ENCODE measurements at places on chromosomes 11 and 22.

DNA sequence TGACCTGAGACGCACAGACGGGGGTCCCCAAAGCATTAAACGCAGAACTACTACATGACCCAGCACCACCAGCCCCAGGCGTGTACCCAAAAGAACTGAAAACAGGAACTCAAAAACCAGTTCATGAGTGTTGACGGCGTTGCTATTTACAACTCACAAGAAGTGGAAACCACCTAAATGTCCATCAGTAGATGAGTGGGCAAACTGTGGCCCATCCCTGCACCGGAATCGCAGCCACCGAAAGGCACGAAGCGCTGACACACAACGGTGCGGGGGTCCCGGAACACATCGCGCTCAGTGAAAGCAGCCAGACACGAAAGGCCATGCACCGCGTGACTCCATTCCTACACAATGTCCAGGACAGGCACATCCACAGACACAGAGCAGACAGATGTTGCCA is 79.2 kb downstream of the TRMU start:
- DNase-seq = no peak
- peaks cover 4% of the 10 kb centered on the region for H3K4me1 ChIP-seq
- H3K36me3 ChIP-seq = no peaks in the 10 kb centered on the region
- no peak overlapping the region for H3K27ac ChIP-seq
- H3K27me3 ChIP-seq = no peaks in the 10 kb centered on the region

- H3K4me3 ChIP-seq = no peak overlapping the region
- H3K27ac ChIP-seq = no peak overlapping the region
- no peaks in the 10 kb centered on the region for H3K36me3 ChIP-seq
These were observed 41.2 kb upstream of the ARL14EP start for GRCh38 chr11:30281476-30282288.

- no peaks in the 10 kb centered on the region for H3K4me1 ChIP-seq
- H3K4me3 ChIP-seq = no peak overlapping the region
- H3K27ac ChIP-seq = no peak overlapping the region
- H3K27me3 ChIP-seq = no peaks in the 10 kb centered on the region
These were observed 9.1 kb downstream of the DRD4 start for GRCh38 chr11:646214-646613.

GRCh38 chr11:36713715-36714114 is 115.7 kb upstream of the RAG2 start:
- H3K27ac ChIP-seq = no peak overlapping the region
- no peaks in the 10 kb centered on the region for H3K36me3 ChIP-seq
- no peak for DNase-seq
- no peak overlapping the region for H3K4me3 ChIP-seq
- H3K4me1 ChIP-seq = no peaks in the 10 kb centered on the region
- no peaks in the 10 kb centered on the region for H3K27me3 ChIP-seq

DNA sequence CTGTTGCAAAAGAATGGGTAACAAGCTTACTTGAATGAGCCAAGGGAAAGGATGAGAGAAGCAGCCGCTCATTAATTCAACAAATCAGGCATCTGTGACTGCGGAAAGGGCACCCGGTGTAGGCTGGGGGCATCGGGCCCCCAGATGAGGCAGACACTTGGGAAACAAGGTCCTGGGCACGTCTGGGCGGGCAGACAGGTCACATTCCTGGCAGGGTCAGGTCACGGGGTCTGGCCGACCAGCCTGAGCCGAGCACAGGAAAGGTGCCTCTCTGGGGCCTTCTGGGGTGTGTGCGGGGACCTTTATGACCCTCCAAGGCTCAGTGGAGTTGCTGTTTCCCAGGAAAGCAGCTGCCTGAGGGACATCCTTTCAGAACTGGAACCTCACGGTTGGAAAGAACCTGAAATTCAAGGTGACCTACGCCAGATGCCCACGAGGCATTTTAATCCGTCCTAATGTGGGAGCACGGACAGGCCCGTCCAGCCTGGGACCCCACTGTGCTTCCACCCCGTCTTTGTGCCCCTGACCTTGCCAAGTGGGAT is 57.1 kb downstream of the ST14 start:
- no peaks in the 10 kb centered on the region for H3K36me3 ChIP-seq
- H3K4me1 ChIP-seq = no peaks in the 10 kb centered on the region
- no peak overlapping the region for H3K4me3 ChIP-seq
- DNase-seq = no peak

DNA sequence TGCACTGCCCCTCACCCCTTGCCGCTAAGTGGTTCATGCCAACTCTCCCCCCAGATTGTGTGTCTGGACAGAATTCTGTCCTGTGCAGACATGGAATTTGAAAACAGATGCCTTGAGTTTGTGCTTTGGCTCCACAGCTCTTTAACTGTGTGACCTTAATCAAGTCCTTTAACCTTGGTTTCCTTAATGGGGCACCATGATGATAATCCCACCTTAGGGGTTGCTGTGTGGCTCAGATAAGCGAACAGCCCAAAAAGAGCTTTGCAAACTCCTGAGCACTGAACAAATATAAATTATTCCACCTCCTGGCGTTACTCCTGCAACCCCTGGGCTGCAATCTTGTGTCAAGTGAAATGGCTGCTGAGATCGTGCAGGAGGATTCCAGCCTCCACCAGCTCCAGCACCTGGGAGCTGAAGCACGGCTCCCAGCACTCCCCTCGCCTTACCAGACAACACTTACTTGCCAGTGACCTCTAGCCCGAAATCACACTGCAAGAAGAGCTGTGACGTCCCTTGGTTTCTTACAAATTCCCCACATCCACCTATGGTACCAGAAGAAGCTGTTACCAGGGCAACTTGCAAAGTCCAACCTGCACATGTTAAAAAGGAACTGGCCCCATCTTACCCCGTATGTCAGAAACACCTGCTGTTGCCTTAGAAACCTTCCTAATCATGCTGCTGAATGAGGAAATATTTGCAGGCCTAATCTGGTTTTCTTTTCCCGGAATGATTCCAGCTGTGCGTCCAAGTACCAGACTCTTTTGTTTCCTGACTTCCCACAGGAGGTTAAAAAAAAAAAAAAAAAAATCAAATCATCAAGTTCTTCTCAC is 13.2 kb downstream of the VPS37C start:
- H3K4me3 ChIP-seq = no peak overlapping the region
- H3K4me1 ChIP-seq = peaks cover 28% of the 10 kb centered on the region
- no peak overlapping the region for H3K27ac ChIP-seq
- H3K27me3 ChIP-seq = no peaks in the 10 kb centered on the region

All from prostate gland (tissue), 2 donors.